ENCODE measurements at places on chromosomes 6 and 20.
A peak's percentile ranks its signal among the peaks of the same experiment; 100 is the strongest.

DNA sequence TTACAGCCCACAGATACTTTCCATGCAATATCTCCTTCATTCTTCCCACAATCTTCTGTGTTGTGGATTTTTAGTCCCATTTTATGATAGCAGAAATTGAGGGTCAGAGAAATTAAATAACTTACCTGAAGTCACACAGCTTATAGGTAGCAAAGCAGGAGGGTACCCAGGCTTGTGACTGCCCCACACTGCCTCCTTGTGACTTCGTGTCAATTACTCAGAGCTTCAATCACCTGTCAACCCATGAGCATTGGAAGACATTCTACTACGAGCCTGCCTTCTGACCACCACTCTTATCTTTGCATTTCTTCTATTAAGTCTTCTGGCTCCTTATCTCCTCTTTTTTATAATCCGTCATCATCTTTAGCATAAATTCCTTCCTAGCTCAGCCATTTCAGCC lies 71.6 kb upstream of the NRSN1 start:
- DNase-seq = no peak

DNA sequence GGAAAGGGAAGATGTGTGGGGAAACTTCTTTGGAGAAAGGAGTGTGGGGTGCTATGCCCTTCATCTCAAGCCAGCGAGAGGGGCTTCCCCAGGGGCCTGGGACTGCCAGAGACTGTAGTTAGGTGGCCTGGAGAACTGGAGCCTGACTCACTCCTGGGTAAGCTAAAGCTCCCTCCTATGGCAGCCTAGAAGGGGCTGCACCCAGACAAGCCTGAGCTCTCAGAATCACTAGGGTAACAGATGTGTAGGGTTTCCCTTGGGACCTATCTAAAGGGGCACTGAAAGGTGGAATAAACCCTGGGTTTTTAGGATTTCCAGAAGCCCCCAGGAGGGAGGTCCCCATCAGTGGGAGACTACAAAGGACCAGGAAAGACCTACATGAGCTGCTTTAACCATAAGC lies 1.6 kb upstream of the ARMC2 start:
- DNase-seq = no peak

GRCh38 chr6:9732056-9732455 lies 682.8 kb downstream of the TFAP2A start:
- peak; percentile 67 for DNase-seq

GRCh38 chr6:11705069-11705468 lies 73.5 kb downstream of the ADTRP start:
- DNase-seq = no peak

DNA sequence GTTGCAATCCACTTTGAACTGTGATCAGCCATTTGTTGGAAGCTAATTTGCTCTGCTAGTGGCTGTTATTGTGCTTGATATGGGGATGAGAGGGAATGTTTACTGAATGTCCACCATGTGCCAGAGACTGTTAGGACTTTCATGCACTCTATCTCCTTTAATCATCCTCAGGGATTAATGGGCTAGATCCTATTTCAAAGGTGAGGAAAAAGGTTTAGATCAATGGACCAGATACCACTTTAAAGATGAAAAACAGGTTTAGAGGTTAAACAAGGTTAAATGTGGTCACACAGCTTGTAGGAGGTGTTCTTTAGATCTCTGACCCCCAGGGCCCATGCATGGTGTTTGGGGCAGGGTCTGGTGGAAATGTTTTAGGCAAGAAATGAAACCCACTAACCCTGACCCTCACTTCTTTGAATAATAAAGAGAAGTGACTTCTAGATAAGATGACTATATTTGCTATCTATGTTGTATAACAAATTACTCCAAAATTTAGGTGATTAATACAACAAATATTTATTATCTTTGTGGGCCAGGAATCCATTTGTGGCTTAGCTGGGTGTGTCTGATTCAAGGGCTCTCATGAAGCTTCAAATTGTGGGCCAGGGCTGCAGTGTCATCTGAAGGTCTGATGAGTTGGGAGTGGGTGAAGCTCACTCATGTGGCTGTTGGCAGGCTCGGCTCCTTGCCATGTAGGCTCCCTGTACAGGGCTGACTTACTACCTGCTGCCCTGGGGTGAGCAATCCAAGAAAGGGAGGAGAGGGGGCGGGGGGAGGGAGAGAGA lies 127.8 kb upstream of the FOXA2 start:
- DNase-seq = no peak

- DNase-seq = no peak
Observed at GRCh38 chr6:71238351-71238750, 50.3 kb upstream of the OGFRL1 start.

DNA sequence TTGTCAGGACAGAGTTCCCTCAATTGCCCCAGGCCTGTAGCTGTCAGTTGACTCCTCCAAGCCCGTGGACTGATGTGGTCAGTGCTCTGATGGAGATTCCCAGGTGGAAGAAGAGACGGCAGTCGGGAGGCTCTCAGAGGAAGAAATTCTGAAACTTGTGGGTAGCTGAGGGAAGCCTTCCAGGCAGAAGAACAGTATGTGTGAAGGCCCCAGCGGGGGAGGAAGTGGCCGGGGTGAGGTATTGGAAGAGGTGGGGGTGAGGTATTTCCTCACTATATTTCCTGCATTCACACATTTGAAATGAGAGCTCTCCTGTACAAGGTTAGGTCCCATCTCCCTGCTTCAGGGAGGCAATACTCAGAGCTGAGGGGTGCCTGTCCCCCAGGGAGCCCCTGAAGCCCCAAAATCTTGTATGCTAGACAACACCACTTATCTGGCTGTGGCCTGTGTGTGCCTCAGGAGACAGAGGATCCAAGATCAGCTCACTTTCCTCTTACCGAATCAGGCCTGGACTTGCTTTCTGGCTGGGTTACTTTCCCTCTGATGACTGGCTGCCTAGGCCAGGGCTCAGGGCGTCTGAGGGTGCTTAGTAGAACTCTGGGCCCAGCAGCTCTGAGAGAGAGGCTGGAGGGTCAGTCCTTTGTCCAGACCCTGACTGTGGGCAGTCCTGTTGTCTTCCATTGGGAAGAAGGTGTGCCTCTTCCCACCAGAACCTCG lies 49.3 kb upstream of the MYL9 start:
- no peak for DNase-seq

DNA sequence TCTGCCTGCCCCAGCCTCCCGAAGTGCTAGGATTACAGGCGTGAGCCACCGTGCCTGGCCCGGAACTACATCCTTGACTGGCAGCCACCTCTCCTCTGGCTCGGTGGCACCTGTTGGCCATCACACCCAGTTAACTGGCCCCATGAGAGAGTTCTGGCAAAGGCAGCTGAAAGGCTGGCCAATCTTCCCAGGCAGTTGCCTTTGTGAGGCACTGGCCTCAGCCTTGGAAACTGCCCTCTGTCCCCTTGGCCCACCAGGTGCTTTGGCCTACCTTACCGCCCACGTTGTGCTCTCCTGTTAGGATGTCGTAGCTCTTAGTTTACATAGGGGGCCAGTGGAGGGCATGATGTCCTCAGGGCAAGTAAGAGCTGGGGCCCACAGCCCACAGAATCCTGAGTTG lies 9.6 kb upstream of the MANBAL start:
- no peak for DNase-seq

- no peak for DNase-seq
Observed at GRCh38 chr20:8299921-8300320, 167.9 kb downstream of the PLCB1 start.

DNA sequence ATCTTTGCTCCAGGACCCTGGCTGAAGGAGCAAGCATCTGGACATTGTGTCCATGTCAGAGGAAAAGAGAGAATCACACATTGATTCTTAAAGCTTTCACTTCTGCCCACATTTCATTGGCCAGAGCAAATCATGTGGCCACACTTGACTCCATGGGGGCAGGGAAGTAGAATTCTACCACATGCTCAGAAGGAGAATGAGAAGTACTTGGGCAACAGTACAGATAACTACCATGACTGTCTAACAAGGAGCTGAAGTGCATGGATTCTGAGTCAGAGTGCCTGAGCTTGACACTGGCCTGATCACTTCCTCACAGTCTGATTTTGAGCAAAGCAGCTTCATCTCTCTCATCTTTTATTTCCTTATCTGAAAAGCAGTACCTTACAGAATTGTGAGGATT lies 38.6 kb downstream of the GHRH start:
- DNase-seq = peak; percentile 76

GRCh38 chr6:144582939-144583613 lies 297.9 kb downstream of the UTRN start:
- no peak for DNase-seq

DNA sequence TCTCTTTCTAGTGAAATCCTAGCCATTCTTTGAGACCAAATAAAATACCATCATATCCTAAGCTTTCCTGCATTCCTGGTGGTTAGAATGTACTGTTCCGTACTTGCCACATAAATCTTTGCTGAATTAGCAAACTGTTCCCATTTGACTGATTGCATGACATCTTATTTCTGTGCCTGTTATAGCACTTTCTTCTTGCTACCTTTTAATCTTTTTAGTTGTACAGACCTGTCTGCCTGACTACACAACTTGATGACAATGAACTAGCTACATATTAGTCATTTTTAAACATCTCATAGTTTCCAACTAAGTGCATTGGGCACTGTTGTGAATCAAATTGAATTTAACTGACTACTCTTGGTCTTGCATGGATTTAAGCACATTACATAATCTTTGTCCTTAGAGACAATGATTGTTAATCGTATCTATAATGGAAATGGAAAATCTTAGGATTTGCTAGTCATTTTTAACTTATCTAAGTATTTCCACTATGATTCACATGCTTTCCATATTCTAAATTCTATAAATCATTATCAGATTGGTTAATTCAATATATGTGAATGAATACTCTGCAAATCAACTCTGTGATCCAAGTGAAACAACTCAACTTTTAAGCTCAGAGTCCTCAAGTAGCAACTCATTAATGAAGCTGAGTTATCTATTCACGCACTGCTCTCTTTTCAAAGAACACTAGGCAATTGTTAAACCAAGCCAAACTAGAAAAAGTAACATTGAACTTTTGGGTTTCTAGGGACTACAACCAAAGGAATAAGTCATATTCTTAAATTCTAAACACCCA lies 109.0 kb downstream of the TNFRSF21 start:
- DNase-seq = no peak

DNA sequence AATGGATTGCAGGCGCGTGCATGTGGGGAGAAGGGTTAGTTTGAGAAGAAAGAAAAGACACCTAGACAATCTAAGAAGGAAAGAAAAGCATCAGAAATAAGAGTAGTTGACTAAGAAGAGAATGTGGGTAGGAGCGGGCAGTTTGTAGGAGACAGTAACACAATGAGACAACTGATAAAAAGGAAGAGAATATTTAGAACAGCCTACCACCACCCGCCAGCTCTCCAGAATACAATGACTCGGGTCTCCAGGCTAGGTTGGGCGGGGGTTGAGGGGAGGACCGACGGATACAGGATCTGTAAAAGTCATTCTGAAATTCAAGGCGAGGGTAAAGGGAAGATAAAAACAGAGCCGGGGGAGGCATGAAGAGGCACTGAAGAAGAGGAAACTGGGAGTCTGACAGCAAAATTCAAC lies 712 bp downstream of the ABHD16A start:
- DNase-seq = peak; percentile 4

DNA sequence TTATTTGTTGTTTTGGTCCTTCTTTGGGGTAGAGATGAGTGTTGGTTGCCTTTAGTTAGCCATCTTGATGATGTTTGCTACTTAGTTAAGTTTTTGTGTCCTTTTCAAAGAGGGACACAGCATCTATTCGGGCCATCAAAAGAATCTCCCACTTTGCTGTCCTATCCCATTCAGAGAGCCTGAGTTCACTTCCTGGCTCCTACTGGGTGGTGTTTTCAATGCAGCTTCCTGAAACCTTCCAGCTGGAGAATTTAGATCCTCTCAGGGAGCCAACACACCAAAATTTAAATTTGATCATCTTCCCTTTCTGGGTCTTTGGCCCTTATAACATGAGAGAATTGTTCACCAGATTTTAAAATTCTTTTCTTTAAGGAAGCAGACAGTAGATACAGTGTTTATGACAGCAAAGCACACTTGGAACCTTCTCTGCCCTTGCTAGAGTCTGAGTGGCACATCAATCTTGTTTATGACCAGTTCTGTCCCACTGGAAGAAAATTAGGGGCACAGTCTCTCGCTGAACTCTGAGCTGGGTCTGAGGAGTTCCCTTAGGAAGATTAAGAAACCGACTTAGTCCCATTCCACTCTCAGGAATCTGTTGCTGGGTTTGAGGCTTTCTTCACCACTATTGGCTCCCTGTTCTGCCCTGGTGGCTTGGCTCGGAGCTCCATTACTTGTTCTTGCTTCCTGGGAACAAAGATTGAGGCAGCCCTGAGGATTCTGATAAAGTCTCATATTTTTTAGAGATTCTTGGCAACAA lies 115.5 kb downstream of the CCDC170 start:
- no peak for DNase-seq

- no peak for DNase-seq
Observed at GRCh38 chr20:13220194-13220903, 725 bp upstream of the ISM1 start.

DNA sequence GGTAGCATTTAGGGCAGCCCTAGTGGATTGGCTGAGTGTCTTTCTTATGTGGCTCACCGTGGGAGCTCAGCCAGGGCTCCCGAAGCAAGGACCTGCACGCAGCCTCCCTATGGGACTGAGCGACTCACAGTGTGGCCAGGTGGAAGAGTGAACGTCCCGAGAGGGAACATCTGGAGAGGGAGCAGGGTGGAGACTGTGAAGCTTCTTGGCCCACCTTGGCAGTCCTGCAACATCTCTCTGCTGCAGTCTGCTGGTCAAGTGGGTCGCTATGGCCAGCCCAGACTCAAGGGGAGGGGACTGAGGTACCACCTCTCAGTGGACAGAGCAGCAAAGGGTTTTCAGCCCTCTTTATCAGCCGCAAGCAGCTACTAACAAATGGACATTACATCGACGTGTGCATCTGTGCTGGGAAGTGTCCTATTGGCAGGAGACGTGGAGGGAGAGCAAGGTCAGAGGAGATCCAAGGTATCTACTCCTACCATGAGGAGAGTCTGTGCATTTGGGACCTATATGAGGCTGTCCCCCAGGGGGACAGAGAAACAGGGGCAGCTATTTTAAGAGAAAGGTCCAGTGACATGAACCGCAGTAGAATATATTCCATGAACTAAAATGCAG lies 49.0 kb upstream of the NXT1 start:
- DNase-seq = no peak

DNA sequence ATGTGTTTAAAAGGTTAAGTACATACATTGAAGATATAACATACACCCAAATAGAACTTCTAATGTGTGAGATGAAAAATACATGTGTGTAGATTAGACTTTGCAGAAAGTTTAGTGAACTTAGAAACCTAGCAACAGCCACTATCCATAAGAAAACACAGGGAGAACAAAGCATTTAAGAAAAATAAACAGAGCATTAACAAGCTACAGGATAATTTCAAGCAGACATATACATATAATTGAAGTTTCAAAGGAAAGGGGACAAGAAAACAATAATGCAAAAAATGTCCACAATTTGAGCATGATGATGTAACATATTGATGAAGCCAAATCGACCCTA lies 18.2 kb upstream of the THBS2 start:
- no peak for DNase-seq

DNA sequence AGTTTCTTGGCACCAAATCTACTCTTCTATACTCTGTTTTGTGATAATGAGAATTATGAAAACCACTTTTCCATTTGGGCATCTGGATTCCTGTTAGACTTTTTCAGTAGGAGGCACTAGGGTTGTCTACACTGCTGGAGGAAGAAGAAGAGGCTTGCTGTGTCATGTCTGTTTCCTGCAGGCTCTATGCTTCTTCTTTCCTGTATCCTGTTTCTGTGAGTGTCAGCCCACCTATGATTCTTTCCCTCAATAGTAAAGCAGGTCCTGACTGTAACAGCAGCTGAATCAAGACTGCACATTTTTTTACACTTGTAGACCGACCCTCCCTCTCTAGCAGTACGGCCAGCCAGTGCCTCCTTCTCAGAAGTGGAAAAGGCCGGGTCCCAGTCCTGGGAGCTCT lies 603.9 kb downstream of the HDGFL1 start:
- DNase-seq = no peak

- no peak for DNase-seq
Observed at GRCh38 chr6:122140031-122140430, 259.4 kb upstream of the HSF2 start.
